ENCODE measurements at places on chromosomes 2 and 18. TPM values are rescaled to one million over a fixed set of nuclear protein-coding genes. Genes with fewer than 3 reads are reported as not detected.

DNA sequence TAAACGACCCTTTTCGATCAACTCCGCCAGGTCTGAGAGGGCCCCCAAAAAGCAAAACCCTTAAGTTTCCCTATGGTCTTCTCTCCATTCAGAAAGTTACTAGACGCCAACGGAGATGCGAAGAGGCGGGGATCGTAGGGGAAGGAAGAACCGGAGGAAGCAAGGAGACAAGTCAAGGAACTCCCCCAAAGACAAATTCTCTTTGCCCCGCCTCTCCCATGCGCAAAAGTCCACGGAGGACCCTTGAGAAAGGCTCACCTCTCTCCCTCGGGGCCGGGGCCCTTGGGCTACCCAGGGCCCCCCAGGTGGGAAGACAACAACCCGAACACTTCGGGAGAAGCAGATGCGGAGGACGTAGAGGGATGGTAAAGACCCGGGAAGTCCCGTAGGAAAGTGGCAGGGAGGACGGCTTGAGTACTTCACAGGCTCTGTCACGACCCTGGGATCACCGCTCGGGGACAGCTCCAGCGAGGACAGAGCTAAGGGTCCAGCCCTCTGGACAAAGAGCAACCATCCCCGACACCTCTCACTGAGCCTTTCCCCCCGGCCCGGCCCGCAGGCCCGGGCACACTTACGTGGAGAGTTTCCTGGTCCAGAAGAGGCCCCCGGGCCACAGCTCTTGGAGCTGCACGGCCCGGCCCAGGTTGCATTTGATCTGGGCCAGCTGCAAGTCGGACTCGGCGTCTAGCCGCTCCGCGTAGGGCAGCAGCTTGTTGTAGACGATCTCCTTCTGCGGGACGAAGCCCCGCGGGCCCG lies 647 bp downstream of the PSME4 start:
- H3K36me3 ChIP-seq, result peaks cover 12% of the 10 kb centered on the region
- H3K27me3 ChIP-seq, result no peaks in the 10 kb centered on the region
- peak; percentile 65 for DNase-seq
- peak overlapping the region; percentile 90 for H3K27ac ChIP-seq
- peaks cover 27% of the 10 kb centered on the region for H3K4me1 ChIP-seq
- H3K4me3 ChIP-seq, result peak overlapping the region; percentile 66

WDR75 gene
- 21.1 TPM for total RNA-seq

- no peak for DNase-seq
- H3K4me1 ChIP-seq, result peaks cover 5% of the 10 kb centered on the region
- no peak overlapping the region for H3K4me3 ChIP-seq
These were observed 76.0 kb downstream of the TGIF1 start for GRCh38 chr18:3525870-3526420.

- H3K27ac ChIP-seq, result no peak overlapping the region
- H3K36me3 ChIP-seq, result no peaks in the 10 kb centered on the region
- no peaks in the 10 kb centered on the region for H3K27me3 ChIP-seq
- H3K4me1 ChIP-seq, result no peaks in the 10 kb centered on the region
These were observed 40.0 kb upstream of the GLS start for GRCh38 chr2:190840569-190841172.

GRCh38 chr2:71796174-71796593 lies 342.8 kb downstream of the DYSF start:
- no peak overlapping the region for H3K27ac ChIP-seq
- no peaks in the 10 kb centered on the region for H3K4me1 ChIP-seq
- H3K36me3 ChIP-seq, result no peaks in the 10 kb centered on the region
- no peaks in the 10 kb centered on the region for H3K27me3 ChIP-seq
- no peak overlapping the region for H3K4me3 ChIP-seq

STEAP3 gene
- total RNA-seq, result 18.3 TPM

DNA sequence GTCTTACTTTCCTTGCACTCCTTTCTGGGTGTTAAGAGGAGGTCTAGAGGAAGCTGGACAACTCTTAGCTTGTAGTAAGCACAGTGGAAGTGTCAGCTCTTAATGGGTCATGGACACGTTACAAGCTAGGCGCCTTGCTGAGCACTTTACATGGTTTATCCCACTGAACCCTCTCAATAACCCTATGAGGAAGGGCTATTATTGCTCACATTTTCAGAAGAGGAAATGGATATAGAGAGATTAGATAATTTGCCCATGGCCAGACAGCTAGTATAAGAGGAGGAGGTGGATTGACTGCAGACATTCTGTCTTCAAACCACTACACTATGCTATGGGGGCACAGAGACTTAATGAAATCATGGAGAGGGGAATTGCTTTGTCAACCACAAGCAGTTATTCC lies 8.3 kb upstream of the IL1RN start:
- no peak overlapping the region for H3K4me3 ChIP-seq
- H3K4me1 ChIP-seq, result peaks cover 9% of the 10 kb centered on the region
- H3K27me3 ChIP-seq, result no peaks in the 10 kb centered on the region
- no peaks in the 10 kb centered on the region for H3K36me3 ChIP-seq
- no peak for DNase-seq

DNA sequence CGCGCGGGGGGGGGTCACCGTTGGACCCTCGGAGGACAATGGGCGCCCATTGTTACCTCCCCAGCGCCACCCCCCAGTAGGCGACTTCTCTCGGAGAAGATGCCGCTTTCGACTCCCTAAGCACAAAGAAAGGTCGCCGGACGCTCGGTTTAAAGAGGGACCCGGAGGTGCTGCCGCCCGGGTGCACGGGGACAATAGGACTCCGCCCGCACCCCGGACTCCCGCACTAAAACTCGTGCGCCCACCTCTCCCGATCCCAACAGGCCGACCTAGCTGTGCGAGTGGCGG lies 318 bp upstream of the CDC42EP3 start:
- H3K27me3 ChIP-seq, result no peaks in the 10 kb centered on the region
- no peak for DNase-seq
- peaks cover 6% of the 10 kb centered on the region for H3K36me3 ChIP-seq
- H3K27ac ChIP-seq, result peak overlapping the region; percentile 95

All from lower lobe of right lung (tissue), 2 donors.